Tibial artery (tissue), 4 donors: ENCODE measurements at places on chromosomes 12 and 14.

DNA sequence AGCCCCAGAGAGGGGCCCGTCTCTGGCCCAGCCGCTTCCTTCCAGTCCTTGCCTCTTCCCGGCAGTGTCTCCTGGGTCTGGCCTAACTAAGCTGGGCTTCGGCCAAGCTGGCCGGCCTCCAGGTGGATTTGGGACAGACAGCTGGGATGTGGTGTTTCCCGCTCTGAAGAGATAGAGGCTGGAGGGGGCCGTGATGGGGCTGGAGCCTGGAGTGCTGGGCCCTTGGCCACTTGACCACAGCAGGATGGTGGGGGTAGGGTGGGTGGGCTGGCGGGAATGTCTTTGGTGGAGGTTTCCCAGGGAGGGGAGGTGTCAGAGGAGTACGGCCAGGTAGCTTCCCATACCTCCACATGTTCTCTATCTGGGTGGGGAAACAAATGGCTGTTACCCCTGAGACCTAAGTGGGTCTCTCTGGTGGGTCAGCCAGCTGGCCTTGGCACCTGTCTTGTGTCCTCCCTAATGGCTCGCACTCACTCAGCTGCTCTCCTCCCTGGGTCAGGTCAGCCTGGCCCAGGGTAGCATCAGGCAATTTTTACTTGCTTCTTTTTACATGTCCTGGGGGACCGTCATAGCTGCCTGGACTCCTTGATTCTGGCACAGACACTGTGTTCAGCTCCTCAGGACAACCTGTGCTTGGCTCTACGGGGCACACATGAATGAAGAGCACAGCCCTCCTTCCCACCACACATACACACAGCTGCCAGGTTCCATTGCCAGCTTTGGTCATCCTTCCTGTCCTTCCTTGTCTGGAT, 19.8 kb upstream of the PGF start:
- DNase-seq, result peak; percentile 82

- DNase-seq, result no peak
Measured at GRCh38 chr12:93743229-93743998, 66.2 kb downstream of the CRADD start.

DNA sequence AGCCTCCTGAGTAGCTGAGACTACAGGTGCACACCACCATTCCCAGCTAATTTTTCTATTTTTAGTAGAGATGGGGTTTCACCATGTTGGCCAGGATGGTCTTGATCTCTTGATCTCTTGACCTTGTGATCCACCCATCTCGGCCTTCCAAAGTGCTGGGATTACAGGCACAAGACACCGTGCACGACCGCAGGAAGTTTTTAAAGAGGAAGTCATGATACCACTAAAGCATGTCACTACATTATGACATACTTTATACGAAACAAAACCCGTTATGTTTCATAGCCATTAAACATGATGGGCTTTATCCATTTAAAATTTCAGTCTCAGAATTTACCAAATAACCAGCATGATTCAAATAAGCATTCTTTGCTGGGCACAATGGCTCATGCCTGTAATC, 83.8 kb upstream of the DUSP6 start:
- no peak for DNase-seq

DNA sequence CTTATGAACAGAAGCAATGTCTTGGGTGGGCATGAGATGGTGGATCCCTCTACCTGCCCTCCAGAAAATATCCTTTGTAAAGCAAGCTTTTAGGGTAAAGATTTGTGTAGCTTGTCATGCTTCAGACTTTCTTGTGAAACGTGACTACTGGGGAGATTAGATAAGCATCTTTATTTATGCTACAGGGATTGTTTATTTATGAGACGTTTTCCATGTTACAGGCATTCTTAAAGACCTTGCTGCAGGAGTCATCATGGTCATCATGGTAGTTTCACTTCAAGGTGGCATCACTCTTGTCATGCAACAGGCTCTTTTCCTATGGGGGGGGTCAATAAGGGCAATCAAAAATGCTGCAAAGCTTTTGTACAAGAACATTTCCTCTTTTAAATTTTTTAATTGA, 8.2 kb upstream of the MIS18BP1 start:
- no peak for DNase-seq

- DNase-seq, result no peak
Measured at GRCh38 chr12:38392554-38393144, 76.1 kb downstream of the ALG10B start.

DNA sequence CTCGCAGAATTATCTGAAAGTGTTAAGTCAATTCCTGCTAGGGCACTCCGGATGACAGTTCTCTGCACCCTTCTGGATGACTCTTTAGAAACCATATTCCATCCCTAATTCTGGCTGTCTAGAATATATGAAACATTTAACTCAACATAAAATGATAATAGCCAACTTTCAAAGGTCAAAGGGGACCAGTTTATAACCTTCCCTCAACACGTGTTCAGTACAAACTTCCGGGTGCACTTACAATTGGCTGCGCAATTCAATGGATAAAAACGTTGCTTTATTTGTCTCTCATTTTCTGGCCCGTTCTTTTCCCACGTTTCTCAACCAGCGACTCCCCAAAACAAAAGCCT, 1.3 kb downstream of the SBNO1 start:
- no peak for DNase-seq

GRCh38 chr12:57235017-57235727, 5.7 kb downstream of the SHMT2 start:
- peak; percentile 82 for DNase-seq

GRCh38 chr14:65243766-65244442, 141.6 kb upstream of the MAX start:
- DNase-seq, result no peak

DNA sequence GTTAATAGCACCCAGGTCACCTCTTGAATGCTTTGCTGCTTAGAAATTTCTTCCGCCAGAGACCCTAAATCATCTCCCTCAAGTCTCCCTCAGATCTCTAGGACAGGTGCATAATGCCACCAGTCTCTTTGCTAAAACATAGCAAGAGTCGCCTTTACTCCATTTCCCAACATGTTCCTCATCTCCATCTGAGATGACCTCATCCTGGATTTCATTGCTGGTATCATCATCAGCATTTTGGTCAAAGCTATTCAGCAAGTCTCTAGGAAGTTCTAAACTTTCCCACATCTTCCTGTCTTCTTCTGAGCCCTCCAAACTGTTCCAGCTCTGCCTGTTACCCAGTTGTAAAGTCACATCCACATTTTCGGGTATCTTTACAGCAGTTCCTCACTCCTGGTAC, 41.0 kb downstream of the KTN1 start:
- no peak for DNase-seq

- DNase-seq, result no peak
Measured at GRCh38 chr12:26290565-26290964, 95.2 kb downstream of the SSPN start.

GRCh38 chr14:67225523-67225922, 15.7 kb upstream of the PALS1 start:
- no peak for DNase-seq

GRCh38 chr14:29035134-29035533, 268.5 kb downstream of the FOXG1 start:
- DNase-seq, result no peak

DNA sequence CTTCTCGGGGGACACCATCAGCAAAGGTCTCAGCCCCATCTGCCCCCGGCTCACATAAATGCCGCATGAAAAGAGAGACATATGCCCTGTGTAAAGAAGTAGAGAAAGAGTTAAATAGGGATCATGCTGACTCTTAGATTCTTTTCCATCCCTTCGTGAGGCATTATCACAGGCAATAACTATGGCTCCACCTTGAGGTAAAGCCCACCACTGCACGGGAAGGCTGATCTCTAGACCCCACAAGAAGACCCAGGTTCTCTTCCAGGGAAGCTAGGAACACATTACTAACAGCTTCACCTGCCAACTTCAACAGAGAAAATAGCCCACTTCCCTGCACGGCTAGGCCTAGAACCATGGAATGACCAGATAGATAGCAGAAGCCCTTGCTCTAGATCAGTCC, 14.1 kb upstream of the NOP2 start:
- no peak for DNase-seq

- DNase-seq, result no peak
Measured at GRCh38 chr12:30913323-30913722, 13.2 kb upstream of the TSPAN11 start.

DNA sequence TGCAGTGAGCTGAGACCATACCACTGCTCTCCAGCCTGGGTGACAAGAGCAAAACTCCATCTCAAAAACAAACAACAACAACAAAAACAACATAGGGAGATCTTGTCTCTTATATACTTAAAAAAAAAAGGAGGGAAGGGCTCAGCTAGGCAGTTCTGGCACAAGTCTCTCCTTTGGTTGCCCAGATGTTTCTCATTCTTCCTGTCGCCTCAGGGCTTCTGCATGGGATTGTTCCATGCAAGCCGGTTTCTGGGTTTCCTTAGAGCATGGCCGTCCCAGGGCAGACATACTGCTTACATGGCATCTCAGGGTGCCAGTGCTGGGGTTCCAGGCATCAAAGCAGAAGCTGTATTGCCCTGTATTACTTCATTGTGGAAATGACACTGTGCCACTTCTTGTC, 5.2 kb upstream of the SLC8B1 start:
- no peak for DNase-seq

GRCh38 chr14:71497645-71498086, 434.6 kb upstream of the RGS6 start:
- no peak for DNase-seq

GRCh38 chr12:22437031-22437806, 102.7 kb upstream of the ST8SIA1 start:
- no peak for DNase-seq

DNA sequence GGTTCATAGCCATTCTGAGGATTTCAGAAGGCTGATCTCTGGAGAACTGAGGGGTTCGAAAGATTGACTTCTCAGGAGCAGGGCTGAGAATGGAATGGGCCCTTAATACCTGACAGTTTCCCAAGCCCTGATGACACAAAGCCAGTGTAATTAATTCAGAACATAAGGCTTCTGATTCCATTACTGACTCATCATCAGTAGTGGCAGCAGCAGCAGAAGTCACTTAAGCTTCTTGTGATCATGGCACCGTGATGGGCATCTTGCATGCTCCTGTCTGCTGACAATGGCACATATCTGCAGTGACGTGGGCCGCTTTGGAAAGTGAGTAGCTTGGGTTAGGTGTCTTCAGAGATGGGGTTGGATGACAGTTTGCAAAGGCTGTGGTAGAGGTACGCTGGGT, 38.2 kb upstream of the GSG1 start:
- DNase-seq, result no peak

- DNase-seq, result no peak
Measured at GRCh38 chr12:81021131-81021748, 56.6 kb upstream of the ACSS3 start.

DNA sequence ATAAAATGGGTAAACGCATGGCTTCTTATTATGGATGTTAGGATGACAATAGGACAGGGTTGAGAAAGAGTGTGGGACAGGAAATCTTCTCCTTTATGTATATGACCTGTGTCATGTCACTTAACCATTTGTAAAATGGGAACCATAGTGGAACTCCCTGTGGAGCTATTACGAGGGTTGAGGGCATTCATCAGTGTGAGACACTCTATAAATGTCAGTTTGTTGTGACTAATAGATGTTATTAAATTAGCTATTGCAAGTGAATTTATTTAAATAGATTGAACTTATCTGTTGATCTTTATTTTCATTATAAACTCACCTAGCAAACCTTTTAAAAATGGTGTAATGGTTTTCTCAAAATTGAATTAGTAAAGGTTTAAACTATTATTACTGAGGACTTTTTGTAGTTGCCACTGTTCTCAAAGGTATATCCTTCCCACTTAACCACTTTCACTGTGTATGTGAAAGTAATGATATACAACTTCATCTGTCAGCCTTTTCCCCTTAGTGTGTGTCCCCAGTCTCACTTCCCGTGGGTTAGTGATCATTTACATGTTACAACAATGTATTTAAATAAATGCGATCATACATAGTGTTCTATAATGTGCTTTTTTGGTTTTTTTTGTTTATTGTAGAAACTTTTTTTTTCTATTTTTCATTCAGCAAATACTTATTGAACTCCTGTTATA, 17.1 kb downstream of the HELB start:
- no peak for DNase-seq

- no peak for DNase-seq
Measured at GRCh38 chr12:21987755-21988154, 46.5 kb upstream of the ABCC9 start.

DNA sequence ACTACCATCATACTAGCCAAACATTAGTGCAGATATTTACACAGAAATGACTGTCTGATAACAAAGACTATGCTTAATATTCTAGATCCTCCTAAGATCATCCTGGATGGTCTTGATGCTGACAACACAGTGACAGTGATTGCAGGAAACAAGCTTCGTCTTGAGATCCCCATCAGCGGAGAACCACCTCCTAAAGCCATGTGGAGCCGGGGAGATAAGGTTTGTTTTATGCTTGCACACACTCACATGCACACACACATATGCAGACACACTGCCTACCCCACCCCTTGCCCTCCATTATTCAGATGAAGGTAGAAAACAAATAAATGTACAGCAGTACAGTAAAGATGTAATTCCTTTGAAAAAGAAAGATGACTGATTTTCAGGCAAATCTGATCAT, 44.4 kb upstream of the CHPT1 start:
- DNase-seq, result no peak

GRCh38 chr14:103904493-103905107, 23.7 kb upstream of the TDRD9 start:
- no peak for DNase-seq

DNA sequence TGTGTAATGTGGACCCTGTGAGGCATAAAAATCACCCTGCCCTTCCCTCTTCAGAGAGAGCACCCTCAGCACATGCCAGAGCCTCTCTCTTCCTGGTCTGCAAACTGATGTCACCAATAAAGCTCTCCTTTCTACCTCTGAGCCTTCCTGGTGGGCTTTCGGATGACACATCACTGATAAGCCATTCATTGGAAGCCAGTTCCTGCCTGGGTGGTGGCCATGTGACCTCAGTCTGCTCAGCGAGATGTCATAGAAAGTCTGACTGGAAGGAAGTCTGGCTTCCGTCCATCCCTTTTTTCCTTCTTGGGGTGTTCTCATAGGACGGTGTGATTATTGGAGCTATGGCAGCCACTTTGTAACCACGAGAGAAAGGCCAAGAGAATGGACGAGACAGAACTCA, 95.7 kb downstream of the PIWIL1 start:
- DNase-seq, result no peak
